Activated CD4-positive, alpha-beta T cell treated with anti-CD3 and anti-CD28 coated beads, Interleukin-2, amount 10 ng/mL, durations not matched to agents 7 days and 5 days (primary cell): ENCODE measurements at places on chromosomes 16 and 17. TPM values are rescaled to one million over a fixed set of nuclear protein-coding genes. Genes with fewer than 3 reads are reported as not detected.

Gene RRAD
- total RNA-seq: 0.20 TPM

Gene FBXO39
- total RNA-seq: 8.9 TPM

Gene TAX1BP3
- 18.4 TPM for total RNA-seq

Gene TMEM88
- total RNA-seq: 0.55 TPM

Gene OR3A3
- not detected for total RNA-seq

Gene HOXB9
- not detected for total RNA-seq

Gene RCVRN
- total RNA-seq: not detected

Gene NHLRC4
- 1.9 TPM for total RNA-seq

Gene ADGRG3
- not detected for total RNA-seq

Gene PRR15L
- total RNA-seq: not detected

Gene KRTAP4-9
- not detected for total RNA-seq

DNA sequence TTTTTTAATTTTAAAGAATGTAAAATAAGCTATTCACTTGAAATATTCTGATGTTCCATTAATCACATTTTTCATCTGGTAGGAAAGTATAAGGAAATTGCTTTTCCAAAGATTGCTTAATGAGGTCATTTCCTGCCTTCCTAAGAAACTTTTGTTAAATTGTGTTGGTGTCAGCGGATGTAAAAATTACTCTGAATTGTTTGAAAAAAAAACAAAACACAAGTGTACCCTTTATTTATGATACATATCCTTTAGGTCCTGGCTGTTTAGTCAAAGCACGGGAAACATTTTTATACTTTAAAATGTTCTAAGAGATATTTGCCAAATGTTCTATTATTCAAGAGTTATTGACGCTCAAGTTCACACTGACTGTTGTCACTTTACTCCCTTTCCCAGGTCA, 1357.4 kb upstream of the GOT2 start:
- no peak for DNase-seq

GRCh38 chr17:32383926-32384434, 34.0 kb downstream of the ZNF207 start:
- DNase-seq: no peak

DNA sequence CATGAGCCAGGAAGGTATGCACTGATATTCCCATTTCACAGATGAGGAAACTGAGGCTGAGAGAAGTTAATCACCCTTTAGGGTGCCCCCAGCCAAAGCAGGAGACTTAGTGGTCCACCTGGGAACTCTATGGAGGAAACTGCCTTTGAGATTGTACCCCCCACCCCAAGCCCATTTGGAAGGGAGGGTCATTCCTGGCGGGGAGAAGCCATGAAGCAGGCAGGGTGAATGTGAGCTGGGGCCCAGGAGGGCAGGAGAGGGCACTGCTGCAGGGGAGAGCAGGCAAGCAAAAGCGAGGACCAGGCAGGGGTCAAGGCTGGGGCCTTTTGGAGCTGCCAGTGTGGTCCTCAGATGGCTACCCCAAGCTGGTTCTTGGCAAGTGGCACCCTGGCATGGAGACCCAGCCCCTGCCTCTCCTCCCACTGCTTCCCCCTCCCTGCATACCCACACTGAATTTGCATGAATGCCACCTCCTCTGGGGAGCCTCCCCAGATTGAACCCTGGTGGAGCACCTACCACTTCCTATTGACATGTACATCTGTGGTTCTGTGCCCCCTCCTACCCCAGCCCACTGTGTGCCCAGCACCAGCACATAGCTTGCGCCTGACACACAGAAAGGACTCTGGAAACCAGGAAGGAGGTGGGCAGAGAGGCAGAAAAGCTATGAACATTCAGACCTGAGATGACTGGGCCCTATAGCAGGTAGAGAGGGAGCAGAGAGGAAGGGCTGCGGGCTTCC, 965 bp upstream of the TMC6 start:
- peak; percentile 74 for DNase-seq

- peak; percentile 84 for DNase-seq
Measured at GRCh38 chr17:16991349-16992009, 19.6 kb upstream of the TNFRSF13B start.

GRCh38 chr16:16904601-16905000, 525.7 kb downstream of the NPIPA7 start:
- no peak for DNase-seq

- no peak for DNase-seq
Measured at GRCh38 chr17:3916825-3917224, 560 bp upstream of the P2RX1 start.

GRCh38 chr17:63703556-63704258, 3.8 kb upstream of the LIMD2 start:
- DNase-seq: no peak

- DNase-seq: no peak
Measured at GRCh38 chr17:40024901-40025300, 9.7 kb downstream of the CSF3 start.

DNA sequence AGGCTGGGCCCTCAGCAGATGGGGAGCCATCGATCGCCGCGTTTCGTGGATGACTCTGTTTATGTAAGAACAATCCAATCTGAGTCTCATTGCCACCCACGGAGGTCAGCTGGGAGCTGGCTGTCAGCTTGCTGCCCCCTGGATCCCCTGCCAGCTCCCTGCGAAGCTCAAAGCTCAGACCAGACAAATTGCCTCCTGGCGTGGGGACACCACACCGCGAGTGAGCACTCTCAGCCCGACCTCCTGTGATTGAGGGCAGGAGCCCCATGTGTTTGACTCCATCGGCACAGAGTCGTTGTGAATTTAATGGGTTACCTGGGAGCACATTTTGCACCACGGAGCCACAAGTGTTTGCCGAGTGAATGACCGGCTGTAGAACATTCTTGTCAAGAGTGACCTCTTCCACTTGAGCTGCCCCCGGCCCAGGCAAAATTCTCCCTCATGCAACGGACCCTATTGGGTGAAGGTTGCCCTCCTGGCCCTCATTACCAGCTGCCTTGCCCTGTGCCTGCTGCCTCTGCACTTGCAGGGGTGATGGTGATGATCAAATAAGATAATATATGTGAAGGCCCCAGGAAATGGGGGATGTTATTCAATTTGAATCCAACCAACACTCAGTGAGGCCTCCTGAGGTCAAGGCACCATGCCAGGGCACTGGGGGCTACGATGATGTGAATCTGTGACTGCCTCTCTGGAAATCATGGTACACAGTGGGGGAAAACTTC, 7.6 kb upstream of the GFAP start:
- no peak for DNase-seq

- peak; percentile 74 for DNase-seq
Measured at GRCh38 chr16:12067714-12068401, 91.3 kb downstream of the SNX29 start.

DNA sequence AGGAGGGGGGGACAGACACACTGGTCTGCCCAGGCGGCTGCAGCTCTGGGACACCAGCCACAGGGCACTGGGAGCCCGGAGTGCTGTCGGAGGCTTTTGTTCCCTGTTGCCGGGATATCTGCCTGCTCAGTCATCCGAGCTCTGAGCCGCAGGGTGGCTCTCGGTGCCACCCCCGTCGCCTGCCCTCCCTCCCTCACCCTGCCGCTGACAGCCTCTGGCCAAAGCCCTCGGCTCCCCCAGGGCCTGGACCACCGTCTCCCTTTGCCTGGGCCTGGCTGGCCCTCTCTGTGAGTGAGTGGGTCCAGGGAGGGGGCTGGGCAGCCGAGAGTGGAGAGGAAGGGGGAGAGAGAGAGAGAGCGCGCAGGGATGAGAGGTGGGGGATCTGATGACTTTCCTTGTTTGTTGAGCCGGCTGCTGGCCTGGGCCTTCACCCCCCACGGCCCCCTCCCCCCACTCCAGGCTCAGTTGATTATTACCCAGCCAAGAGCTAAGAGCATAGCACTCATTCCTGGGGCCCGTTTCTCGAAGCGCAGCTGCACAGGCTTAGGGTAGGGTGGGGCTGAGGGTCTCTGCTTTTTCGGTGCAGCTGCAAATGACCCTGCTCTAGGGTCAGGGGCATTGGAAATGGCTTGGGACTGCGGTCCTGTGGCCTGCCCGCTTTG, 2.7 kb downstream of the FOXJ1 start:
- DNase-seq: no peak

- DNase-seq: no peak
Measured at GRCh38 chr16:76335180-76335974, 58.2 kb downstream of the CNTNAP4 start.

GRCh38 chr16:87068762-87069150, 248.4 kb downstream of the C16orf95 start:
- DNase-seq: no peak

DNA sequence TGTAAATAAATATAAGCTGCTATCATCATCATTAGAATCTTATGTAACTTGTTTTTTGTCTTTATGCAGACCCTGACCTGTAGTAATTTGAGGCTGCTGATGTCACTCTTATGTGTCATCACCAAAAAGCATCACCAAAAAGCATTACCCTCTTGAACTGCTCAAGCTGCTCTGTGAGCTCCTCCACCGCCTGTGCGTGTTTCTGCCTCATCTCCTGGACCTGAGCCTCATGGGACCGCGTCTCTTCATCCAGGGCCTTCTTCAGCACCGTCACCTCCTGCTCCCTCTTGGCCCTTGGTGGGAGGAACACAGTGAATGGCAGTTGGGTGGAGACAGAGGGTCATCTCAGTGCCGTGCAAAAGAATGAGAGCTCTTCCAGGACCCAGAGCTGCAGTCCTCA, 82.4 kb downstream of the NDE1 start:
- DNase-seq: no peak

DNA sequence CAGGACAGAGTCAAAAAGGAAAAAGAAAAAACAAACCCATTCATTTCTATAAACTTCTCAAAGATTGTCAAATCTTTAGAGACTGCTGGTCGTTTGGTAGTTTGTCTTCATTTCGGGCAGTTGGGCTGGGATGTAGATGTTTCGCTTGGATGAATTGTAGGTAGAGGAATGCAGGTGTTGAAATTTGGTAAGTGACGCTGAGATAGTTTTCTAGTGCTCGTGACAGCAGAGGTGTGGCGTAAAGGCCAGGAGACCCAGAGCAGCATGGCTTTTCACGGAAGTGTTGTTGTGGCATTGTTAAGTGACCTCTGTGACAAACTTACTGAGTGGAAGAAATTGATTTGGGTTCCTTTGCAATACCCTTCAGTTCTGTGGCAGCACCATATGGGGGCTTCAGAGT, 78.2 kb upstream of the CLEC18A start:
- no peak for DNase-seq

DNA sequence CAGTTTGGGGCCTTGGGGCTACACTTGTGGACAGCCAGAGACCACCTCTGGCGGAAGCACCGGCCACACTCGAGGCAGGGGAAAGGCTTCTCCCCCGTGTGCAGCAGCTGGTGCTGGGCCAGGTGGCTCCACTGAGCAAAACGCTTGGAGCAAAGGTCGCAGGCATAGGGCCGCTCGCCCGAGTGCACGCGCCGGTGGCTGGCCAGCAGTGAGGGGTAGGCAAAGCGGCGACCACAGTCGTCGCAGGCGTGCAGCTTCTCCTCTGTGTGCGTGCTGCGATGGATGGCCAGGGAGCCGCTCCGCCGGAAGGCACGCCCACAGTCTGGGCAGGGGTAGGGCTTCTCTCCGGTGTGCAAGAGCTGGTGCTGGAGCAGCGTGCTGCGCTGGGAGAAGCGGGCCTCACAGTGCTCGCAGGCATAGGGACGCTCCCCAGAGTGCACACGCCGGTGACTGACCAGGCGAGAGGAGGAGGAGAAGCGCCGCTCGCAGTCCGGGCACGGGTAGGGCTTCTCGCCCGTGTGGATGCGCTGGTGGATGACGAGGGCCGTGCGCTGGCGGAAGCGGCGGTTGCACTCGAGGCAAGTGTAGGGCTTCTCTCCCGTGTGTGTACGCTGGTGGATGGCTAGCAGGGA, 5.8 kb downstream of the ZNF689 start:
- DNase-seq: no peak

- DNase-seq: no peak
Measured at GRCh38 chr17:42818379-42818778, 5.7 kb downstream of the BECN1 start.

GRCh38 chr17:39607057-39607850, 466 bp downstream of the NEUROD2 start:
- DNase-seq: no peak

DNA sequence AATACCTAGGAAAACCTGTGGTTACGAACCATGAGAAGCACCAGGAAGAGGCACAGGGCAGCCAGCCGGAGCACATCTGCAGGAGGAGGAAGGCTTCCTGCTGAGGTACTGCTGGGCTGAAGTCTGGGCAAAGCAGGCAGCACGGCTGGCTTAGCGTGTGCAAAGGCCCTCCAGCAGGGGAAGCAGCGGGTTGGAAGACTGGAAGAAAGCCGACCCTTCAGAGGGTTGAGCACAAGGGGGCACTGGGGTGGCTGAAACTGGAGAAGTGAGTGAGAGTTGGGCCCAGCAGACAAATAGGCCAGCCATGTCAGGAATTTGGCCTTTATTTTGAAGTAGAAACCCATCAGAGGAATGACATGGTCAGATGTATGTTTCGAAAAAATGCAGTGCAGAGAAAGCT, 12.1 kb upstream of the HSD3B7 start:
- no peak for DNase-seq

GRCh38 chr16:30437511-30438046, 7.7 kb upstream of the DCTPP1 start:
- DNase-seq: no peak

GRCh38 chr16:66616592-66616991, 12.1 kb downstream of the CMTM3 start:
- no peak for DNase-seq

GRCh38 chr16:72530434-72530833, 358.5 kb upstream of the PMFBP1 start:
- DNase-seq: no peak

- DNase-seq: no peak
Measured at GRCh38 chr17:8599351-8600011, 31.0 kb downstream of the MYH10 start.

- DNase-seq: no peak
Measured at GRCh38 chr17:49946964-49947584, 21.9 kb upstream of the DLX4 start.

DNA sequence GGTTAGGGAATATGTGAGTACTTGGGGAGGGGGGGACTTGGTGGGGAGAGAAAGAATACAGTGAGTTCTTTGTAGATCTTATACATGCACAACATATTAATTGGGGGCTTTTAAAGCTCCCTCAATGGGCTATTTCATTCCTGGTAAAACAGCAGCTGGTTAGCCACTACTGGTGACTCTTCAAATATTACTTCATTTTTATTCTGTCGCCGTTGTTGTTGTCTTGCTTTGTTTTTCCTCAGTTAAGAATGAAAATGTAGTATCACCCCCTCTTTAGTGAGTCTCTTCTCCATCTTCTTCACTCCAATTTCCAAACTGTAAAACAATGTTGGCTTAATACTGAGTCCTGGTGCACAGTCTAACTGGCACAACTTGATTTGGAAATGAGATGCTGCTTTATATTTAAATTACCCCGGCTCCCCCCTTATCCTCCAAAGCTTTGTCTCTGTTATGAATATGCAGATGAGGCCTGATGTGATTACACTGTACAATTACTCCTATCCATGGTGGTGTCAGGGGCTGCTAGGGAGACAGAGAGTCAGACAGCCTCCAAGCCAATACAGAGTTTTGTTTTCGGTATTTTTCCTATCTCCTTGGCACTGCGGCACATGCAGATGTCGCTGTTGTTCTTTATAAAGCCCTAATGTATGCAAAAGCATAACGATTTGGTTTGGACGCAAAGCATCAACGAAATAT, 256.9 kb upstream of the PMFBP1 start:
- no peak for DNase-seq
